ENCODE measurements at places on chromosomes 7 and 10.

DNA sequence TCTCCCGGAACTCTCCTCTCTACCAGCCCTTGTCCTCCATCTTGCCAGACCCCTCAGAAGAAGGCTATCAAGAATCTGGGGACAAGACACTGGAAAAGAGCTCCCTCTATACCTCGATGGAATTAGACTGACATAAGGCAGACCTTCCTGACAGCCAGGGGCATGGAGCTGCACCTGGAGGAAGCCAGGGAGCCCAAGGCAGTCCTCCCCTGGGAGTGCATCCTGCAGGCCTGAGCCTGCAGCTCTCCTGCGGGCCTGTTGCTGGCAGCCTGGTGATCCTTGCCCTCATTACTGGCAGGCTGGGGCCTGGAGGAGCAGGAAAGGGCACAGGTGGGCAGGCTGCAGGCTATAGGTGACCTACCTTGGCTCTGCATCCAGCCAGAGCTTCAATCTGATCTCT lies 323.4 kb downstream of the GRID1 start:
- DNase-seq = no peak

DNA sequence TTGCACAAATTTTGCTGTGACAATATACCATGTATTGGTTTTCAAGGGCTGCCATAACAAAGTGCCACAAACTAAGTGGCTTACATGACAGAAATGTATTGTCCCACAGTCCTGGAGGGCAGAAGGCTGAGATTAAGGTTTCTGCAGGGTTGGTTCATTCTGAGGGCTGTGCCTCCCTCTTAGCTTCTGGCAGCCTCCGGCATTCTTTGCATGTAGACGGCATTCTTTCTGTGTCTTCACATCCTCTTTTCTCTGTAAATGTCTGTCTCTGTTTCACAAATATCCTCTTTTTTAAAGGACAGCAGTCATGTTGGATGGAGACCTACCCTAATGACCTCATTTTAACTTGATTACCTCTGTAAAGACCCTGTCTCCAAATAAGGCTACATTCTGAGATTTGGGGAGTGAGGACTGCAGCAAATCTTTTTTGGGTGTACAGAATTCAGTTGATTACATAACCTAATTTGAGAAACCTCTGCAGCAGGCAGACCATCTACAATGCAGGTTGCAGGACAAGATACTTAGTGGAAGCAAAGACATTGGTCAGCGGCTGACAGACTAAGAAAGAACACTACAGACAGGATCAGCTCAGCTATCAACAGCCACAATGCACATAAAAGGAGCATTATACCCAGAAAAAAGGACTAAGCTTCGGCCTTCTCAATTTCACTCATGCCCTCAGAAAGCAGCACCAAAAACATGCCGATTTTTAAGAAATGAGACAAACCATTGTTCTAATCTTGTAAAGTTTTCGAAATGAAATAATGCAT lies 84.6 kb upstream of the FAM3C start:
- DNase-seq = no peak

GRCh38 chr10:131856441-131857094 lies 44.2 kb upstream of the PPP2R2D start:
- no peak for DNase-seq

DNA sequence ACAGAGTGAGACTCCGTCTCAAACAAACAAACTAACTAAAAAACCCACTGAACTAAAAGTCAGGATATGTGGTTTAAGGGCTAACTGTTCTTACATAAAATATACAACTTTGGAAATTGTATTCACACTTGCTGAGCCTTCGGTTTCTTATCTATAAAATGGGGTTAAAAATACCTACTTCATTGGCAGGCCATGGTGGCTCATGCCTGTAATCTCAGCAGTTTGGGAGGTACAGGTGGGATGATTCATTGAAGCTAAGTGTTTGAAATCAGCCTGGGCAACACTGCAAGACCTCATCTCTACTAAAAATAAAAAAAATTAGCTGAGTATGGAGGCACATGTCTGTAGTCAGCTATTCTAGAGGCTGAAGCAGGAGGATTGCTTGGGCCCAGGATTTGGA lies 115.4 kb upstream of the KLF6 start:
- no peak for DNase-seq

DNA sequence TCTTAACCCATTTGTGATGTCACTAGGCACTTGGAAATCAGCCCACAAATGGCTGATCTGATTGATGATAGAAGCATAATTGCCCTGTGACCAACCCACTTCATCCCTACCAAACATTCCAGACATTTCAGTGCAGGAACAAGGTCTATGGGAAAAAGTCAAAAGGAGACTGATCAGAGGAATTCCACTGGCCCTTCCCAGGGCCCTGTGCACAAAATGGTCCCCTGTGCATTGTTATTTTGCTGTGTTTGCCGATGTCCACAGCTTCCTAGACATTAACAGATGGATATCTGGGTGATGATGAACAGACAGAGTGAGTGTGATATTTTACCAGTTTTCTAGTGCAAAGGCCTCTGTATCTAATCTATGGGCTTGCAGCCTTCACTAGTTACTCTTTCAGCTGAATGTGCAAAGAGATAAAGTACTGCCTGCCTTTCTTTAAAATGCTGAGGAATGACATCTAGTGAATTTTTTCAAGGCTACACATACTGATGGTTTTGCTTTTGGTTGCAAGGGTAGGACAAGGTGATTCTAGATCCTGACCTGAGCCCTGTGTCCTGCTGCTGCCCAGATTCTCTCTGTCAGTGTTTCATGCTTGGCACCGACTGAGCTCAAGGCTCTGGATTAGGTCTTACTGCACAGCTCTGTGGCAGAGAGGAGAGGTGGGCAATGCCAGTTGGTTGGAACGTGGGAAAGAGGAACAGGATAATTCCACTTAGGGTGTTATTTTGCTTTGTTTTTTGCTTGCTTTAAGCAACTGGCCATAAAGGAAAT lies 55.4 kb downstream of the CALD1 start:
- DNase-seq = peak; percentile 53

DNA sequence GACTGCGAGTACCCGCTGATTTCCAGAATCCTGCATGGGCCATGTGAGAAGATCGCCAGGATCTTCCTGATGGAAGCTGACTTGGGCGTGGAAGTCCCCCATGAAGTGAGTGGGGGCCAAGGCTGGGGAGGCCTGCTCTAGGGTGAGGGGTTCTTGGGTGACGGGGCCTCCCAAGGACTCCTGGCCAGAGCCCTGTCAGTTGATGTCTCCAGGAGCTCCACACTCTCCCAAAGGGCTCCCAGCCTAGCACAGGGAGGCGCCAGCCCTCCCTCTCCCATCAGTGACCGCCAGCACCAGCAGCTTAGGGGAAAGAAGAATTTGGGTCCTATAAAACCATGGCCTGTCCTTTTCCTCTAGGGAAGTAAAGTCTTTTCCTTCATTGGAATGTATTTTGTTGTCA lies 9.8 kb upstream of the ZNF22 start:
- DNase-seq = no peak

GRCh38 chr7:73966062-73966940 lies 61.7 kb upstream of the ELN start:
- no peak for DNase-seq

DNA sequence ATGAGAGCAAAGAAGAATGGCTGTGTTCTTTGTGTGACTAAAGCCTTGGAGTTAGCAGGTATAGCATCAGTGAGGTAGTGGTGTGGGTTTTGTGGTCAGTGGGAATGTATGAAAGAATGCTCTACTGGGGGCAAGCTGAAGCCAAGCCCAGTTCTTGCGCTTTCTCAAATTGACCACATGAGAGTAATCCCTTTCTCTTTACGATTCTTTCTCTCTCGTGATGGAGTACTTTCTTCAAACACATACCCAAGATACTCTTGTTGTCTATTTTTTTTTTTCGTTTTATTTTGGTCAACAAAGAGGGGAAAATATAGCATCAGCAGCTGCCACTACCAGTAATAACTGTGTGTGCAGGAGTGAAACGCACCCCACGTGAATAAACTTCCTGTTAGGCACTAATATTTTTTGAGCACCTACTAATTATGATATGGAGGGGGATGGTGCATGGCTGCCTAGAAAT lies 8.4 kb upstream of the PANK1 start:
- DNase-seq = no peak

DNA sequence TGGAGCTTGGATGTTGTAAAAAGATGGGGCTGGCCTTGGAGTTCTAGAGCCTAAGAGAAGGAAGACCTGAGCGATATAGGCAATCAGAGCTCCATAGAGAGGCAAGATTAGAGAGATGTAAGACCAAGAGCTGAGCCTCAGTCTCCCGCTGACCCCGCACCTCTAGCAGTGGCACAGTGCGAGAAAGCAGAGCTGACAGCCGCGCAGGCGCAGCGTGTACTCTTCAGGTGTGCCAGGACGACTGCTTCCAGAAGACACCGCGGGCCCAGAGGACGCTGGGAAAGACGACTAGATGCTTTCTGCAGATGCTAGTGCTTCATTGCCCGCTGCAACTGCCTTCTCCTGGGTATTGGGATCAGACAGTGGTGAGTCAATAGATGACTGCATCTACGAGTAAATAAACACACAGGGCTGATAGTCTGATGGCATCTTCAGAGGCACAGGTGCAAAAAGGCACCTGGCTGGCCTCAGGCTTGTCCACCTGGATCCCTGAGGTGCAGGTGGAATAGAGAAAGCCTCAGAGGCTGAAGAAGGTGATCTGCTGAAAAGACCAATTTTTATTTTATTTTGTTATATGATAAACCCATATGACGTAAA lies 38.1 kb upstream of the CCDC6 start:
- no peak for DNase-seq

DNA sequence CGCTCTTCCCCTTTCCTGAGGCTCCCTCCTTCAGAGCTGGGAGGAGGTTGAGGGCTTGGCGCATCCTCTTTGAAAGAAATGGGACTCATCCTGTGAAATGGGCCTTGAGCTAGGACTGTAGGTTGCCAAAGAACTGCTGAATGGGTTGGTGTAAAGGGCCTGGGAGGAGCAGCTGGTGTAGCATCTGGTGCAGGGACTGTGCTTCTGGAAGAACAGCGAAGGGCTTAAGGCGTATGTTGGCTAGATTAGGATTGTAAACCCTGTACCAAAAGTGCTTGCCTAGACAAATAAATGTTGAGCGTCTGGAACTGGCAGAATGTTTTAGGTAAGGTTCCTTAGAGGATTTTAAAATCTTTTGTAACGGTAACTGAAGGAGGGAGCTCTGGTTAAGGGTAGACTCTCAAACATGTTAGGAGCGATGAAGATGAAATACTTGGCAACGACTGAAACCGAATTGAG lies 563 bp downstream of the STAM start:
- peak; percentile 70 for DNase-seq

DNA sequence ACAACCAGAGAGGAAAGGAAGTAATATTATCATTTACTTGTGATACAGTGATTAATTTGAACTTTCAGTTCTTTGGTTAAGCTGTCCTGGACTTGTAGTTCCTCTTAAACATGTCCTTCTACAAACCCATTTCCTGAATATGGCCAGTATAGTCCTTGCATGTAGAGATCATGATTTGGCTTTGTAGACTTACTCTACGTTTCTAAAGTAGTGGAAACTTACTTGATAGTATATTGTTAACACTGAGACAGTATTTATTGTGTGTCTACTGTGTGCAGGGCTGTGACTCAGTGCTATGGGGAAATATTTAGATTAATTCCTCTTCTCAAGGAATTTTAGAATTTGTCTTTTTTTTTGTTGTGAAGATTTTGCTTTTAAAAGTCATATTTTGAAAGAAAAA lies 109.5 kb downstream of the NRF1 start:
- peak; percentile 26 for DNase-seq

- peak; percentile 77 for DNase-seq
Observed at GRCh38 chr10:73889014-73889413, 14.7 kb upstream of the CAMK2G start.

DNA sequence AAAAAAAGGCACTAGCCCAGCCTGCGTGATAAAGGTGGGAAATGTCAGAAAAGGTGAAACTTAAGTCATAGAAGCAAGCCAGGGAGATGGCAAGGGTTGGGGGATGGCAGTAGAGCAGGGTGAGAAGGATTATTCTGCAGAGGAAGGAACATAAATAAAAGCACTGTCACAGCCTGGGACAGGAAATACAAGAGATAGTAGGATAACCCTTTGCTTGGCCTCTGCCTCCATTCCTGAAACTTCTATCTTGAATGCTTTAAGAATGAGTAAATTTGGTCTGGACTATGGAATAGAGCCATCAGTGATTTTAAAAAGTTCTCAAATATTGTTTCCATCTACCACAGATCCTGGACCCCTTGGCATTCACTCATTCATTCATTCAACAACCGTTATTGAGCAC lies 50.0 kb downstream of the ABCC2 start:
- DNase-seq = no peak

- no peak for DNase-seq
Observed at GRCh38 chr7:94698275-94698674, 42.3 kb upstream of the SGCE start.

GRCh38 chr10:5896208-5897052 lies 6.4 kb downstream of the FBH1 start:
- peak; percentile 34 for DNase-seq

- no peak for DNase-seq
Observed at GRCh38 chr10:6011558-6011957, 34.2 kb upstream of the IL15RA start.

- no peak for DNase-seq
Observed at GRCh38 chr7:1200045-1200444, 32.6 kb upstream of the UNCX start.

- DNase-seq = peak; percentile 54
Observed at GRCh38 chr10:97737770-97738265, 890 bp downstream of the ZFYVE27 start.

GRCh38 chr10:67771200-67771599 lies 66.8 kb downstream of the DNAJC12 start:
- no peak for DNase-seq

DNA sequence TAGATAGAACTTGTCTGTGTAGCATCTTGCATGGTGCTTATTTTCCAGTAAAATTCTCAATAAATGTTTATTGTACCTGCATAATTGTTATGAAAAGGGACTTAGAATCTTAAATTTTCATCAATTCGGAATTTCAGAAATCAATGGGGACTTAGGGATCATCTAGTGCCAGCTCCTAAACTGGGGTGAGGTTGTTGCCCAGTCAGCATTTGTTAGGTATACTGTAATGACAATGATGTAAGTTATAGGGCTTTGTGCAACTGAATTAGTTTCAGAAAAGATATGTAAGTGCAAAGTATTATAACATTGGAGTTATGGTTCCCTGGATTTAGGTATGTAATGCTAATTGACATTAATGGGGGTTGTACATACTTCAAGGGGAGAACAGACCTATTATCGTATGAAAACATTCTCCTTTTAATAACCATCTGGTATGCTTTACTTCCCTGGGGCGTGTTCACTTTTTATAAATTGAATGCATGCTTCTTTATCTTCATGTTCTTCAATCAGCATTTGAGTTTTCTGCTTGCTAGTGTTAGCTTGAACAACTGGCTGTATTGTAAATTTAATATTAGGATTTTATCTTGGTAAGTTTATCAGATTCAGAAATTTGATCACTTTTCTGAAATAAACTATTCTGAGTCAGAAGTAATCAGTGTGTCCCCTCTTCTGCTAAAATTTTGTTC lies 270.3 kb downstream of the BBS9 start:
- DNase-seq = no peak
